NCI-H1436 (cell line): ENCODE measurements at places on chromosomes 12 and 14.

DNA sequence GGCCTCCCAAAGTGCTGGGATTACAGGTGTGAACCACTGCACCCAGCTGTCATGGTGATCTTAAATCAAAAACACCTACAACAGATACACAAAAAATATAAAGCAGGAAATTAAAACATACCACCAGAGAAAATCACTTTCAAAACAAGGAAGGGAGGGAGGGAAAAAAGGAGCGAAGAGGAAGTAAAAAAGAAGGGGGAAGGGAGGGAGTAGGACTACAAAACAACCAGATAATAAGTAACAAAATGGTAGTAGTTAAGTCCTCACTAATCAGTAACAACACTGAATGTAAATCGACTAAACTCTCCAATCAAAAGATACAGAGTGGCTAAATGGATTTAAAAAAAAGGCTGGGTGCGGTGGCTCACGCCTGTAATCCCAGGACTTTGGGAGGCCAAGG lies 89.0 kb downstream of the SH2B3 start:
- no peak for DNase-seq

DNA sequence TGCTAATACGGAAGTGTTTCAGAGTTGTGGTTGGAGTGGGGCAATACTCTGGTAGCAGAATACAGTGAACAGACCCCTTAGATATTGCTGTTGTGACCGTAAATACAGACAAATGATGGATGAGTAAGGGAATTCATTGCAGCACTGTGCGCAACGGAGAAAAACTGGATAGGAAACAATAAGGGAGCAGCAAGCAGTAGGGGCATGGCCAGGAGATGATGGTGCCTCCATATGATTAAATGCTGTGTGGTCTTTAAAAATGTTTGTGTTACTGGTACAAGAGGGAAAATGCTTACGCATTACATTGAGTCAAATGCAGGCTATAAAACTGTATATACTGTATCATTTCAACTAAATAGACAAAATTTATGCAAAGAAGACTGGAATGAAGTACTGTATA lies 61.6 kb downstream of the EML1 start:
- DNase-seq: no peak

DNA sequence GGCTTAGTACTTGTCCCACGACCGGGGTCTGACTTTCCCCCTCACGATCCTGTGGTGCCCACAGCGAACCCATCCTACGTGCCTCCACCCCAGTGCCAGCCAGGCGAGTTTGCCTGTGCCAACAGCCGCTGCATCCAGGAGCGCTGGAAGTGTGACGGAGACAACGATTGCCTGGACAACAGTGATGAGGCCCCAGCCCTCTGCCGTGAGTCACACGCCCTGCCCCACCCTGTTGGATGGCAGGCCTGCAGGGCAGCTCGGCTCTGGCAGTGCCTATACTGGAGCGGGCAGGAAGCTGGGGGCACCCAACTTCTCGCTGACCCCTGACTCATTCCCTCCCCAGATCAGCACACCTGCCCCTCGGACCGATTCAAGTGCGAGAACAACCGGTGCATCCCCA lies 18.3 kb upstream of the LRP1-AS start:
- no peak for DNase-seq

DNA sequence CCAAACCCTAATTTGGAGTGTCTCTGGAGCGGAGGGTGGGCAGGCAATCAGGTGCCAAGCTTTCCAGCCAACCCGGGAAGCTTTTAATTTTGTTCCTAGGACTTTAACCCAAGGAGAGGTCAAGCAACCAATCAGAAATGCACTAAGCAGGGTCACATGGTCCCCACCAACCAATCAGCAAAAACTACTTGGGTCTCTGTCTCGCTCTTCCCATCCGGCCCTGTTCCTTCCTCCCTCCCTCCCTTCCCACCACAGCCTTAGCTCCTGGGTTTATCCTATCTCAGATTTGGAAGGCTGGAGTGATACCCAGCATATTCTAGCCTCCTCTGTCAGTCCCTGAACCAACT lies 7.3 kb downstream of the HOXC5 start:
- no peak for DNase-seq

GRCh38 chr12:24795699-24796347 lies 153.1 kb downstream of the BCAT1 start:
- DNase-seq: no peak

DNA sequence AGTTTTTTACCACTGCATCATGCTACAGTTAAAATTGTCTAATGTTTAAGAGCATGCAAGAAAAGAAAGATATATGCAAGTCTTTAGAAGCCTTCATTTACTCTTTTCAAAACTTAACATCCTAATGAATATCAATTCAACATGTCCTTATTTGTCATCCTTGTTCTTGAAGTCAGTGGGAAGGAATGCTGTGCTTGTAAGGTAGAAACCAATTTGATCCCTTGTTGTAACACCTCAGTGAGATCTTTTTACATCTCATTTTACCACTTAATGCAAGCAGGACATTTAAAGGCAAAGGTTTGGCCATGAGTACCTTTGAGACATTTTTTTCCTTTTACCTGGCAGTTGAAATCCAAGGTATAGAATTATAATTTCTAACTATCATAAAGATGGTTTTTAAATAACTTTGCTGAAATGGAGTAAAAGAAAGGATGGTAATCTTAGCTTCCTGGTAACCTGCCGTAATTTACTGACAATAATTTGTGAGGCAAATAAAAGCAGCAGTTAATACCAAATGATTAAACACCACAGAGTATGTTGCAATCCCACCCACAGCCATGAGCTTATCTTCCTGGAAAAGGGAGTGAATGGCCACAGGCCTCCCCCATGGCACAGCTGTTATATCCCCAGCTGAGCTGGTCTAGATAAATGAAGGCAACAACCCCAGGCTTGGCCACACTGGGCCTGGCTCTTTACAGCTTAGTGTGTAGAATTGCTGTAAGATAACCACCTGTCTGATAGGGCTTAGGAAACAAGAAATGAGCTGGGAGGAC lies 33.2 kb upstream of the STRN3 start:
- no peak for DNase-seq

- no peak for DNase-seq
Observed at GRCh38 chr14:91112194-91112593, 1.7 kb upstream of the DGLUCY start.

DNA sequence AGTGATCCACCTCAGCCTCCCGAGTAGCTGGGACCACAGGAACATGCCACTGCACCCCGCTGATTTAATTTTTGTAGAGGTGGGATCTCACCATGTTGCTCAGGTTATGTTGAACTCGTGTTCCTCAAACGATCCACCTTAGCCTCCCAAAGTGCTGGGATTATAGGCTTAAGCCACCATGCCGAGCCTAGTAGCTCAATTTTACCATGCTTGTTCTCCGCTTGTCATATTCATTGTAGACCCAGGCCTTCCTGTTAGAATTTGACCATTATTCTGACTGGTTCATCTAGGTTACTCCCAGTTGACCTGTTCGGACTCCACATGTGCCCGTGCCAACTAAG lies 24.7 kb downstream of the TMBIM6 start:
- DNase-seq: no peak

DNA sequence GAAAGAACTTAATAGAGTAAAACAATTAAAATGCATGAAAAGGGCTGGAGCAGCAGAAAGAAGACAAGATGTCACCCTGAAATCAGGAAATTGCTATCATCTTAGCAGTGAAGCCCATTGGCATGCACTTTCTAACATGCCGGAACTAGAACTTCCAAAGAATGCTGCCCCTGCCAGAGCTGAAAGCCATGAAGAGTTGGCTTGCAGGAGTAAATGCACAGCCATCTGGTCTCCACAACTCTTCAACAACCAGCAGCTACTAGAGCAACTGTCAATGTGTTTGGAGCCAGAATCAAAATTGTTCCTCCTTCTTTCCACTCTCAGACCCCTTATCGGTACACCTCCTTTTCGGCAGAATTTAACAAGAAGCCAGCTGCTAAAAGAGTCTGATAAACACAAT lies 414.1 kb downstream of the KCNH5 start:
- DNase-seq: no peak

DNA sequence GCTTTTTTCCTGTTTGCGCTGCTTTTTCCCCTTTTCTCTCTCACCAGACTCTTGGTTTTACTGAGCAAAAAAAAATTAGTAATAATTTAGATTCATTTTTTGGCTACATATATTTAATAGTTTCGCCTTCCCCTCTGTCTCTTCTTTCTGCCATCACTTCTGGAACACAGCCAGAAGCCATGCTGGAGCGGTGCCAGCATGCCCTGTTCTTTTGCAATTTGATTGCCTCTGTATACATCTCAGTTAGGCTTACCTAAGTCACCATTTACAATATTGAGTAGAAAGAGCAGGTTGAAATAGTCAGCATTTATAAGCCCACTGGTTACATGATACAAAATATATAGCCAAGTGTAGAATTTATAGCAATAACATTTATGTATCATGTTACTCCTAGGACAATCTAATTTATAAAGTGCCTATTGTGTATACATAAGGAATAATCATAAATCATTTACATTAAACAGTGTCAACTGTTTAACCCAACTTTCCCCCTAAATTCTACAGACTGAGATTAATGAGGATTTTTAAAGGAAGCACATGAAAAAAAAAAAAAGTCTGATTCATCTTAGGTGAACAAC lies 413.8 kb upstream of the SOX5 start:
- DNase-seq: peak; percentile 59

DNA sequence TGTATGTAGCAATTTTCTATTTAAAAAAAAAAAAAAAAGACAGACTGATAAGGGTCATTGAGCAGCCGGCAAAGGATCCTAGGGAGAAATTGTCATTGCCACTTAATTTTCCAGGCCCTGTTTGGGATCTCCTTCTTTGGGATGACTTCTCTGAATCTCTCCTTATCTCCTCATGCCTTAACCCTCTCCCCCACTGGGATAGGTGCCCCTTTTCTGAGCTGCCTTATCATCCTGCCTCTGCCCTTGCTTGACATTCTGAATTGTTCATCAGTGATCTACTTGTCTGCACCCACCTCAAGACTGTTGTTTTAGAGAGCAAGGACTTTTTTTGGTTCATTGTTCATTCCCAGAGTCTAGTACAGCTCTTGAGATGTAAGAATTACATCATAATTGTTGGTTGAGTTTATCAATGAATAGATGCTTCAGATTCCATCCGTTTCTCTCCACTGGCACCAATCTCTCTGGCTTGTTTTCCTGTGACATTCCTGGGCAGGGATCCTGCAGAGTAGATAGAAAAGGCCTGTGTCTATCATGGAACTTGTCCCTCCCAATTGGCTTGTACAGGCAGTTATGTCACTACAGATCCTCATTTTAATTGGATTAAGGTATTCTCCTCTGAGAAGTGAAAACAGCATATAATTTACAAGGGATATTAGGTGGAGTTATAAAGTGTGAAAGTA lies 42.6 kb downstream of the SOCS2 start:
- DNase-seq: no peak

- DNase-seq: no peak
Observed at GRCh38 chr12:11500861-11501230, 105.5 kb upstream of the PRB2 start.

DNA sequence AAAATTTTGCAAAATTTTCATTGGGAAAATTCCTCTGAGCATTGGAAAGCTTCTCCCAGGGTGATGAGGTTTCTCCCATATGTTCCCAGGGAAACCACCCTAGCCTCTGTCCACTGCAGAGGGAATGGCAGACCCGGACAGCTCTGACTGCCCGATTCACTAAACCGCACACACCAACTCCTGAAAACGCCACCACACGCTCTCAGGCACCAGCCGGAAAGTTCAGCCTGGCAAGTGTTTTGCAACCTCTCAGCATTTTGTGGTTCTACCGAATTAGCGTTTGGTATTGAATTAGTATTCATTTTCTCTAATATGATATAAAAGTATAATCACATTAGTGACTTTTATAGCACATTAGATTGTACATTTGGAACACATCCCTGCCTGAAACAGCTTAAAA lies 213.4 kb downstream of the PHETA1 start:
- no peak for DNase-seq

DNA sequence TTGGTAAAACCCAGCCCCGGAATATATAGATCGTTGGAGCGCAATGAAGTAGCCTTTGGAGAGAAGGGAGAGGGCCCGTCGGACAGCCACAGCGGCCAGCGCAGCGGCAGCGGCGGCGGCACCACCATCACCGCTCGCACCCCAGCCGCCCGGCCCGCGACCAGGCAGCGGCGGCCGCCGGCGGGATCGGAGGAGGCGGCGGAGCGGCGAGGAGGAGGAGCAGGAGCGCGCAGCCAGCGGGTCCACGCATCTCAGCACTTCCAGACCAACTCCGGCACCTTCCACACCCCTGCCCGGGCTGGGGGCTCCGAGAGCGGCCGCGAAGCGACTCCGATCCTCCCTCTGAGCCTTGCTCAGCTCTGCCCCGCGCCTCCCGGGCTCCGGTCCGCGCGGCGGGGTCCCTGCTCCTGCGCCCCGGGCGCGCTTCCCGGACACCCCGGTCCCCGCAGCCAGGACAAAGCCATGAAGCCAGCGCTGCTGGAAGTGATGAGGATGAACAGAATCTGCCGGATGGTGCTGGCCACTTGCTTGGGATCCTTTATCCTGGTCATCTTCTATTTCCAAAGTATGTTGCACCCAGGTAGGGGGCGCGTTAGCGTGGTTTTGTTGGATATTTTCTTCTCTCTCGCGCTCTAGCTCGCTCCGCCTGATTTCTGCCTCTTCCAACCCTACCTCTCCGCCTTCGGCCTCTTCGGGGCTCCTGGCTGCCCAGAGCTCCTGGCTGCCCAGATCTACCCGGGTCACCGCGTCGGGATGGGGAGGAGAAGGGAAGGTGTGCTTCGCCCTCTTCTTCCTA lies 400 bp downstream of the CHST11 start:
- DNase-seq: peak; percentile 35

DNA sequence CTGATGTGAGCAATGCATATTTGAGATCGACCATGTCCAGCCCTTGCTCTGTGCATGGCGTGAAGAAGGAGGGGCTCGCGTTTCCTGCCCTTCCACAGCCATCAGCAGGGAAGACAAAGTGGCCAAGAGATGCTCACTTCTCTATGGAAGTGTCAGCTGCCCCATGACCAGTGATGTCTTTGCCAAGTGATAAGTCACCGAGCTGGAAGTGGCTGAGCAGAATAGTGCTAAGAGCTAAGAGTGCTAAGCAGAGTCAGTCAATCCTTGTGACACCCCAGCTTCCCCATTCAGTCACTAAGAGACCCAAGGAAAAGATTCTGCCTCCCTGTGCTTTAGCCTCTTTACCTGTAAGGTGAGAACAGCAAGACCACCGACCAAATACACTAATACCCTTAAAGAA lies 50.5 kb upstream of the CEP83 start:
- no peak for DNase-seq

GRCh38 chr14:31208546-31209424 lies 1.2 kb upstream of the HECTD1 start:
- no peak for DNase-seq

DNA sequence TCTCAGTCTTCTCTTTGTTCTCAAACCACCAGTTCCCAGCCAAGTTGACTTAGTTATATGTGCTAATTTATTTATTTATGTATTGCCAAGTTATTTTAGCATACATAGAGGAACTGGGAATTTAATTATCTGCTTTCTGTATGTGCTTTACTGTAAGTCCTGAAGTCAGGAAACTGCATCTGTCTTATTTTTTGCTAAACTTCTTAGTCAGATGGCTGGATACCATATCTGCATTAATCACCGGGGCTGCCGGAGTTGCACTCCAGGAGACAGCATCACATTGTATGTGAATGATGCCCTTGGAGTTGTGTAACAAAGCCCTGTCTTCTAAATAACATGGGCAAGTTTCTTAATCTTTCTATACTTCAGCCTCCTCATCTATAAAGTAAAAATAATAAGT lies 96.2 kb downstream of the MON2 start:
- no peak for DNase-seq
